ENCODE measurements at places on chromosomes 7 and 10.
A peak's percentile ranks its signal among the peaks of the same experiment; 100 is the strongest.

GRCh38 chr7:69334701-69335100 is 263.6 kb upstream of the AUTS2 start:
- no peak for DNase-seq

DNA sequence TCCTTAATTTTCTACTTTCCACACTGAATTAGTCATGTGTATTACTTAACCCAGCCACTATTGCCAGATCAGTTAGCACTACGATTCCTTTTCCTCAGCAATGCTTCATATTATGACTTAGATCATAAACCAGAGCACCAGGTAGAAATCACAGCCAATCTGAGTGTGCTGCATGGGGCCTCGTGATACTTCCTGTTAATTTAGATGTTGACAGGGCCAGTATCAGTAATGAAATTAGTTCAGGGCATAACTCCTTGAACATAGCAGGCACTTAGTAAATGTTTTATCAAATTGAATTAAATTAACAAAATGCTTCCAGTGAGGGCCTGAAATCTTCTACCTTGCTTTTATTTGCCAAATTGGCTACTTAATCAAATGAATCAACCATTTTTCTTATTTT is 169.3 kb upstream of the LRGUK start:
- DNase-seq: no peak

- DNase-seq: no peak
These were observed 339.0 kb downstream of the RNLS start for GRCh38 chr10:88243836-88244730.

DNA sequence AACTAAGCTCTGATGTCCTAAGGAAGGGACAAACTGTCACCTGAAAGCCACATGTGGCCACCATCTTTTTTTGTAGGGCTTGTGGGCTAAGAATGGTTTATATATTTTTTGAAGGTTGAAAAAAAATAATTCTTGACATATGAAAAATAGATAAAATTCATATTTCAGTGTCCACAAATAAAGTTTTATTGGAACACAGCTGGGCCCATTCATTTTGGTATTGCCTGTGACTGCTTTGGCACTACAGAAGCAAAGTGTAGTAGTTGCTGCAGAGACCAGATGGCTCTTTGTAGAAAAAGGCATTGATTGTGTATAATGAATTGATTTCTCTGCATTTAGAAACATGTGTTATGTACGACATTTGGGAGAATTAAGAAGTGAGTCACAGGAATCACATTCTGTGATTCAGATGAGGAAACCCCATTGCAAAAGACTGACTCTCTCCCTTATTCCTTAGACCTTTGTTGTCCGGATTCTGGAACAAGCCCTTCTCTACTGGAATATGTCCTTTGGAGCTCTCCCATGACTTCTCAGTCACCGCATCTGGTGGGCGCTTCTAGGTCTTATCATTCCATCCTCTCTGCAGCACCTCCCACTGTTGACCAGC is 438.7 kb downstream of the LRMDA start:
- DNase-seq: peak; percentile 3

DNA sequence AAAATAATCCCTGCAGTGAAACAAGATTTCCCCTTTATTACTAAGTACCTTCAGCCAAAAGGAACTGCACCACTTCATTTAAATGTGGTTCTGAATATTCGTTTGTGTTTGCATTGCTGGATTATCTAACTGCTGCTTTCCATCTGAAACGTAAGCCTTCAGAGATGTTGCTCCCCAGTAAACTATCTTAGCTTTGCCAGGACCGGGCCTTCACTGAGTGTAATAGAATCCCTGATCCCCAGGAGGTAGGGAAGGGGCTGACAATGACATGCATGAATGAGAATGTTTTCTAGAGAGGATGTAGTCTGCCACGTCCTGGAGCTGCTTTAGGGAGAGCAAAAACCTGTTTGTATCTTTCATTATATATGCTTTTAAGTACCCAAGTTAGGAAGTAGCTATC is 19.5 kb upstream of the INSYN2A start:
- DNase-seq: no peak

DNA sequence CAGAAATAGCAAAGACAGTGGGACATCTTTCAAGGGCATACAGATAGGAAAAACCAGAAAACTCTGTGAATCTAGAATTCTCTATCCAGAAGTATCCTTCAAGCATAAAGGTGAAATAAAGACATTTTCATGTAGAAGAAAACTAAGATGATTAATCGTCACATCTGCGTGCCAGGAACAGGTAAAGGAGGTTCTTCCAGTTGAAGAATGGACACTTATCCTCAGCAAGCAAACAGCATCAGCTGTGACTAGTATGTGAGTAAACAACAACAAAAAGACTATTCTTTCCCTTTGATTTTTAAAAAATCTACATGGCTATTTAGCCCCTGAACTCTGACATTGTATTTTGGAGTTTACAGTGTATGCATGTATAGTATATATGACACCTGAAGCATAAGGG is 124.9 kb downstream of the LRMDA start:
- no peak for DNase-seq

DNA sequence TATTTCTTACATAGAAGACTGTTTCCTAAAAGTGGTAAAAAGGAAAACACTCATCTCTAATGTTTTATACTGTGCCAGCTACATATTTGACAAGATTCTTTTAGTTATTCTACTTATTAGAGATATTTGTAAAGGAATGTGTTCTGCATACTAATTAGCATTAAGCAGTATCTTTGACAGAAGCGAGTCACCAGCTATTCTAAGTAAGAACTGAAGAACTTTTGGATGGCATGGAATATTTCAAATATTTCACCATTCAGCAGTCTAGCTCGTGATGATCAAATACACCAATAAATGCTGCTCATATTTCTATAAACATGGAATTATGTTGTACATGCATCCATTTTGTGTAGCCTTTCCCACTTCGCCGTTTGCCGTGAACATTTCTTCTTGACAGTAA is 241.6 kb upstream of the TCF7L2 start:
- no peak for DNase-seq

DNA sequence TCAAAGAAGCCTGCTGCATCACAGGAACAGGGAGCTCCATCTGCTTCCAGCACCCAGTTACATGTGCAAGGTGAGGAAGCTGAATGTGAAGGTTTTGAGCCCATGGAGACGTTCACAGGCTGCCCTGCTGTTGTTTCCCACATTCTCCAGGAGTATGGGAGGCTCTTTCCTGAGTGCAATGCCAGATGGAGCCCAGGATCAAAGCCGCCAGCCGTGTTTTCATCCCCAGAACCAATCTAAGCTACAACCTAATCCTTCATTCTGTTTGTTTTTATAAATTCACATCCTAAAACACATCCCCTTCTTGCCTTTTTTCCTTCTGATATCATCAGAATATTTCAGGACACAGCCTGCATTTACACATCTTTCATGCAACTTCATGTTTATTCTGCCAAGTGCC is 98.9 kb upstream of the PRR15 start:
- no peak for DNase-seq

DNA sequence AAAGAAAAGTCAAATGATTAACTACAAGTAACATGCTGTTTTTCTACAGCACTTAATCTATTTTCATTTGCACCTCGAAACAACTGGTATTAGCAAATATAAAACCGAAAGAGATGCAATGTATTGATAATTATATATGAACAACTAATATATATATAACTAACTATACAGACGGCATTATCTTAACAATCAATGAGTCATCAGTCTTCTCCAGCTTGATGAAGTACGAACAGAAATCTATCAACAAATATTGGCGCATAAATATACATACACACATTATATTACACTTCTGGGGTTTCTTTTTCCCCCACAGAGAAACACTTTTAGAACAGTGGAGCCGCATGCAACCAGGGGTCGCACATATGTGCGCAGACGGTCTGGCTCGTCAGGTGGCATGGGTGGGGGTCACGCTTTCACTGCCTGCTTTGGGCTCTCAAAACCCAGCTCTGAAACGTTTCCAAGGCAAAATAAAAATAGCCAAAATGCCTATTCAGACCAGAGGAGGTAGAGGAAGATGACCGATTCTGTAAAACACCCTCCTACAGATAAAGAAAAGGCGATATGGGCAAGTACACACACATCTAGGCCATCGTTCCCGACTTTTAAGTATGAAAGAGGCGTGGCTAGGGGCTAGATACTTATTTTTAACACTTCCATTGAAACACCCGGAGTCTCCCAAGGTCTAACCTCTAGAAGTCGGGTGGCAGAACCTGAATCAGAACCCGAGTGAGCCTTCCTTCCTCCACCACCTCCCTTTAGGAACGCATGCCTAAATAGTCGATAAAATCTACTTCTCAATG is 1.7 kb downstream of the ARHGAP12 start:
- peak; percentile 2 for DNase-seq

DNA sequence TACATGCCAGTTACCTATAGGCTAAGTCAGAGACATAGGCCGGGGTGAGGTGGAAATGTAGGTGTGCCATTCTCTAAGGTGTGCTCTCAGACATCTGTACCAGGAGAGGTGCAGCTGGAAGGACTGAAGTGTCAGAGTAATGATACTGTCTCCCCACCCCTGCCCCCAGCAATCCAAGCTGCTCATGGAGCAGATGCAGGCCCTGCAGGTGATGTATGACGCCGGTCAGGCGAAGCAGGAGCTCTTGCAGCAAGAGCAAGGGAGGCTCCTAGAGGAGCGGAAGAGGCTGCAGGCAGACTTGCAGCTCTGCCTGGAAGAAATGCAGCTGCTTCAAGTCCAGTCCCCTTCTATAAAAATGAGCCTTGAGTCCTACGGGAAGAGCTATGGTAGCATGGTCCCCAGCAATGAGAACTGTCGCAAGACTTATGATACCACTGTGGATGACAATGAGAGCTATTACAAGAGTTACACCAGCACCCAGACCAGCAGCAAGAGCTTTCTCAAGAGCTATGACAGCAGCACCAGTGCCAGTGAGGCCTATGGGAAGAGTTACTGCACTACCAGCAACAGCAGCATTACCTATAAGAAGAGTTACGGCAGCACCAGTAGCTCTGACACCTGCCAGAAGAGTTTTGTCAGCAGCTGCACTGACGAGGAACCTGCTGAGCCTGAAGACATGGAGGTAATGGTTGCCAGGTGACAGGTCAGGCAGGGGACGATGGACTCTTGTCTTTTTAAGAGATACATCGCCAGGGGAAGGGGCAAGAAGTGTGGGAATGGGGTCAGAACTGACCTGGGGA is 18.4 kb upstream of the FLNC start:
- DNase-seq: no peak

DNA sequence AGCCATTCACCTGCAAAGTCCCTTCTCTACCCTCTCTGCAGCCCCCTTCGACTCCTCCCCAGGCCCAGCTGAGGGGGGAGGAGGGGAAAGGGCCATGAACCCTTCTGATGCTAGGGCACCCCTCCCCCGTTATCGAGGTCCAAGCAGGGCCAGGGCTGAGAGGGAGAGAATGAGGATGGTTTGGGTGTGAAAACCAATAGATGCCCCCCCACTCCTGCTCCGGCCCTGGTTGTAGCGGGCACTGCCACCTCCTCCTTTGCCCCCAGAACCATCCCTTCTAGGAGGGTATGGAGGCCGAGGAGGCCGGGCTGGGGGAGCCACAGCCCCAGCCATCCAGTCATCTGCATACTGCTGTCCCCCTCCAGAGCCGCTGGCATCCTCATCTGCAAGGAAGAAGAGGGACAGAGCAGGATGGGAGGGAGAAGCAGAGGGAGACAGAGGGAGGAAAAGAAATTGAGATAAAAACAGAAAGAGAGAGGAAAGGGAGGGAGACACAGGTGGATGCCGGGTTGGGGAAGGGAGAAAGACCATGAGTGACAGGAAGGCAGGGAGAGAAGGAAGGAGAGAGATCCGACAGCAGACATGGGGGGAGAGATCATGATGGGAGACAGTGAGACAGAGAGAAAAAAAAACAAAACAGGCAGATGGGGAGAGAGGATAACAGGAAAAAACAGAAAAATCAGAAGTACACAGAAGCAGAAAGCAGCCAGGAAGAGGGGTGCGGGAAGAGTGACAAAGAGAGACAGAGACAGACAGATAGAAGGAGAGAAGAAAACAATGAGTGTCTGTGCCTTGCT is 1.9 kb upstream of the GAL3ST4 start:
- no peak for DNase-seq

DNA sequence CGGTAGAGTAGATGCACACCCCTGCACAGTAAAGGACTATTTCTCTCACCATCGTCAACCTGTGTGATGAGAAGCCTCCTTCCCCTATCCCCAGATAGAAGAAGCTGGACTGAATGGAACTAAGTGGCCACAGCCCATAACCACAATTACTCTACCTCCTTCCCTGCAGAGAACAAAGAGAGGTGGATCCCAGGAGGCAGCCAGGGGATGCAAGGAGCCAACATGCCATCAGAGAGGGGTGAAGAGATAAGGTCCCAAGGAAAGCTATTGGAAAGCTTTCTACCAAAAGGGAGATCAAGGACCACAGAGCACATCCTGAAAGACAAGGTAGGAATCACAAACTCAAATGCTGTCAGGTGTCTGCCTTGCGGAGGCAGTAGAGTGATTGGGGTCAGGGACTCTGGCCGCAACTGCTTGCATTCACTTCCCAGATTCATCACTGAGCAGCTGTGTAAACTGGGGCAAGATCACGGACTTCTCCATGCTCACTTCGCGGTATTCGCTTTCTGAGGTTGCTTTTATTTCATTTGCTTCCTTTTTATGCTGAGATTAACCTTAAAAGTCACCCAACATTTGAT is 81.6 kb upstream of the MYO3A start:
- DNase-seq: no peak

- DNase-seq: no peak
These were observed 36.0 kb upstream of the NRG3 start for GRCh38 chr10:81838950-81839349.

DNA sequence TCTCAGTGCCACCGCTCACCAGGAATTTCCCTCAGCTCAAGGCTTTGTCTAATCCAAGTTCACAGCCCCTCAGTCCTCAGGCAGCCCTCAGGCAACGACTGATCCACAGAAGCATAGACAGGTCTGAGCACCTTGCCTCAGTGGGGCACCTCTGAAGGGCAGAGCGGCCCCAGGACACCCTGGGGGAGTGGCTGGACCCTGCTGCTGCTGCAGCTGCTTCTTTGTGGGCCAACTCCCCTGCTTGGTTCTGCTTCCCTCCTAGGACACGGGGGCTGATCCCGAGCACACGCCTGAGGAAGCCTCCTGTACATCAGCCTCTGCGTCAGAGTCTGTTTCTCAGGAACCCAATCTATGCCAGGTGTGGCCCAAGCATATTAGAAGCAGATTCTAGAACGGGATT is 16.2 kb downstream of the CUZD1 start:
- no peak for DNase-seq

GRCh38 chr7:51249991-51250390 is 66.6 kb downstream of the COBL start:
- DNase-seq: no peak

DNA sequence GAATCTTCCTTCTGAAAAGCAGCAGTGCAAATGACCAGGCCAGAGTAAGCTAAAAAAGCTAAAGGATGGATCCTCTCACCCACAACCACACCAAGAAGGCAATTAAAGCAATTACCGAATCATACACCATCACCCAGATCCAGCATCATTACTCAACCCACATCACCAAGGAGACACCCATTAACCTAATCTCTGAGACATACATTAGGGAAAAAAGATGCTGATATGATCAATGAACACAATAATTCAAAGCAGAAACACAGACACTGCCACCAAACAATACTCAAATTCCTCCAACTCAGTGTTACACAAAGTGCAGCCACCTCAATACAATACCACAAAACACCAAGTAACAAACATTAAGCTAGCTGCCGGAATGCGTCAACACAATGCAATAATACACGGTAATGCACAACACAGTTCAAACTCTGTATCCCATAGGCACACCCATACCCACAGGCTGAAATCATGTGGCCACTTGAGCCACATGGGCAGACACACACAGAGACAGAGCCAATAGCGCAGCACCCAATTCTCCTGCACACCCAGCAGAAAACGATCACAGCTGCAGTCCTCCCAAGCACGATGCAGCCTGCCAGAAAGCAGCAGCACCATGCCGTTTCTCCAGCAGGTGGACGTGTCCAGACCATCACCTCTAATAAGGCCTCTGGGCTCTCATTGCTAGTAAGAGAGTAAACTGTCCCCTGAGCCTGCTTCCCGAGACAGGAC is 21.5 kb downstream of the PAX2 start:
- DNase-seq: no peak
